ENCODE measurements at places on chromosomes 12 and 14.

- no peak for DNase-seq
These were observed 97.0 kb upstream of the GRIP1 start for GRCh38 chr12:66775871-66776270.

GRCh38 chr12:42640391-42640790, 50.8 kb upstream of the PRICKLE1 start:
- DNase-seq, result no peak

DNA sequence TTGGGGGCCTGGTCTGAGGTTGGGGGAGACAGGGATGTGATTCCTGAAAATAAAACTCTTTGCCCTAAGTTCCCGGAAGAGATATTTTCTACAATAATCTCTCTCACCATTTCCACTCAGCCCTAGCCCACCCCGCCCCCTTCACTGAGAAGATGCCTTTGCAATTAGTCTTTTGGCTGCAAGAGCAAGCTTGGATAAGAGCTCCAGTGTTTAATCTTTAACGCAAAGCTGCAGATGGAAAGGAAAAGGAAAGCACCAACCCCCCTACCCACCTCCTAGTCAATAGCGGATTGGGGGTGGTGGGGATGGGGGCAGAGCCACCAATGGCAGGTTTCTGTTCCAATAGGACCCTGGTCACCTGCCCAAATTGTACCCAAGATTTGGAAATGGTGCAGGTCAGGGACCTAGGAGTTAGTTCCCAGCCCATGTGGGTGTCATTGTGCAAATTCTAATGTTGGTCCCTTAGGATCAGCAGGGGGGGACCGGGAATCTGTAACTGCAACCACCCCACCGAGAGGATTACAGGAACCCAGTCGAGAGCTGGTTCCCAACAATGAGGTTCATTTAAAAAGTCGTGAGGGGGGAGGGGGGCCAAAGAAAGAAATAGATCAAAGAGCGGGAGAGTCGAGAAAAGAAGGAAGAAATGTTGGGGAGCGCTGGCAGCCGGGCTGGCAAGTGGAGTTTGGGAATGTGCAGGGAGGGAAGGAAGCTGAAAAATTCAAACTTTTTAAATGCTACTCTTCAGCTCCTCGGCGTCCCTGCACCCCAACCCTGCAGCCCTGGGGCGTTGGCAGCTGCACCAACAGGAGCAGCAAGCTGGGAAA, 1.6 kb downstream of the ZFP36L1 start:
- no peak for DNase-seq

DNA sequence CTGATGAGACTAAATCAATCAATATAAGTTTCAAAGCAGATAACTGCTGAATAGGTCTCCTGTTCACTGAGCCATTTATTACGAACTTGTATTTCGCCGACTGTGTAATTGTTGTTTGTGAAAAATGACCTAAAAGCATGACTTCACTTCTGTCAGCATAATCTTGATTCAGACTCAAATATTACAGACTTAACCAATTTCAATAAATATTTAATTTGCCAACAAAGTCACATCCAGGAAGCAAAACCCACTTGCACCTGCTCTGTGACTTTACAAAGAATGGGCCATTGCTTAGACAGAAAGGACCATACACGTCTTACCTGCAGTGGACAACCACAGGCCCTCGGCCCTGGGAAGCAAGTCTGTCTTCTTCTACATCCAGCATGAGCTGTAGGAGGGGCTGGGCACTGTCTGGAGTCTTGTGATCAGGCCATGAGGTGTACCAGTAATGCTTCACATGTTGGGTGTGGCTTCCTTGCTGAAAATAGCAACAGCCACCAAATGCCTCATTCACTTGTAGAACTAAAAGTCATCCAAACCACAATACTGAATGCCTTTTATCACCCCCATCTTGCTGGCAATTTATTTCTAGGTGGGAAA, 23.5 kb upstream of the PTPRB start:
- no peak for DNase-seq

DNA sequence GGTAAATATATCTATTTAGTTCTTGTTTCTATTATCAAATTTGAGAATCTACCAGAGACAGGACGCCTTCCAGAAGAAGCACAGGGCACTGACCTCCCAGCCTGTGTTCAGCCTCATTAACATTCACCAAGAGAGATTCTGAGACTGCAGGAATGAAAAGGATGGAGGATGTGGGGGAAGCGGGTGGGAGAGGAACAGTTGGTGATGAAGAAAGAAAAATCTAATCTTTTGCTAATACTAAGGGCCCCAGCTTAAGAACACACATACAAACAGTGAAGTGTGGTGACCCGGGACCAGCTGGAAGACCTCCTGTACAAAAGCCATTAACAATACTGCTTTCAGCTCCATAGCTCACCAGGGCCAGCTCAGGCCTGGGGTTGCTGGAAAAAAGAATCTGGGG, 160.5 kb downstream of the NUAK1 start:
- no peak for DNase-seq

Measured in NCI-H2227 treated with DMSO at 0.1 percent for 48 hours (cell line).